ENCODE measurements at places on chromosomes 11 and 22.

DNA sequence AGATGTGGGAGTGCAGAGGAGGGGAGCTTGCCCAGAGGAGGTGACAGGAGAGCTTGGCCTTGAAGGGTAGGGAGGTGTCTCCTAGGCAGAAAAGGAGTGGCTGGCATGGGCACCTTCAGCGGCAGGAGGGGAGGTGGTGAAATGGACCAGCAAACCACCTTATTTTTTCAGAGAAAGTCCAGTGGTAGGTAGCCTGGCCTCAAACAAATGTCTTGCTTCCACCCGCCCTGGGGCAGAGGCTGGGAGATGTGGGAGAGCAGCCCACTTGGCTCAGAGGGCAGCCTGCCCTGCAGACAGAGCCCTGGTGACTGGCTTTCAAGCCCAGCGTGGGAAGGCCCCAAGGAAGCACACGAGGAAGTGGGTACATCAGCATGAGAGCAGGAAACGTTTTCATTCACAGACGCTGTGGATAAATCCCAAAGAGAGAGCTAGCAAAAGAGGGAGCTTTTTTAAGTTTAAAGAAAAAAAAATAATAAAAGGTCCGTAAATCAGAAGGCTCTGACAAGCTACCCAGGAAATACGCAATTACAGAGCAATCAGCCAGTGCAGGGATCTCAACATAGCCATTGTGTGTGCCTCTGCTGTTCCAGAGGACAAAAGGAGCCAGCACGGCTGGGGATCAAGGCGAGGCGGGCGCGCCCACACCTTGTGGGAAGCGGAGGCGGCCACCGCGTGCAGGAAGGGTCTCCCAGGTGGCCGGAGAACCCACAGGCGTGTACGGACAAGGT is 238.7 kb upstream of the PLET1 start:
- DNase-seq = no peak

- no peak for DNase-seq
Measured at GRCh38 chr11:127330044-127330443, 329.5 kb upstream of the KIRREL3 start.

DNA sequence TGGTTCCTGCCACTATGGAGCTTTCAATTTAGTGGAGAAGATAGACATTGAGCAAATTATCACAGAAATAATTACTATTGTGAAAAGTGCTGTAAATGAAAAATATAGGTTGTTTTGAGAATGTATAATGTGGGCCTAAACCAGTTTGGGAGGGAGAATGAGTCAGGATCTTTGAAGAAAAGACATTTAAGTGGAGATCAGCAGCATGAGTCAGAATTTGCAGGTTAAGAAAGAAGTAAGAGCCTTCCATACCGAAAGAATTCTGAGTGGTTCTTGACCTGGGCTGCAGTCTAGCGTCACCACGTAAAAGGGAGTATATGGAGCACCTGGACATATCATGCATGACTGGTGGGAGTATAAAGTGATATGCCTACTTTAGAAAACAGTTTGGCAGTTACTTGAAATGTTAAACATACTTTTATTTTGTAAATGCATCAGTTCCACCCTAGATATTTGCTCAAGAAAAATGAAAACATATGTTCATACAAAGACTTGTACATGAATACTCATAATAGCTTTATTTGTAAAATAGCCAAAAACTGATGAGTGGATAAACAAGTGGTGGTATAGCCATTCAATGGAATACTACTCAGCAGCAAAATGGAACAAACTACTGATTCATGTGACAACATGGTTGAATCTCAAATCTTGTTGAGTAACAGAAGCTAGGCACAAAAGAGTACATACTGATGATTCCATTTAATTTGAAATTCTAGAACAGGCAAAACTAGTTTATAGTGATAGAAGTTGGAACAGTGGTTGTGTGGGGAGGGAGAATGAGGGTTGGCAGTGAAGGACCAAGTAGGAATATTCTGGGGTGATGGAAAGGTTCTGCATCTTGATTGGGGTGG is 99.2 kb downstream of the STIM1 start:
- no peak for DNase-seq

DNA sequence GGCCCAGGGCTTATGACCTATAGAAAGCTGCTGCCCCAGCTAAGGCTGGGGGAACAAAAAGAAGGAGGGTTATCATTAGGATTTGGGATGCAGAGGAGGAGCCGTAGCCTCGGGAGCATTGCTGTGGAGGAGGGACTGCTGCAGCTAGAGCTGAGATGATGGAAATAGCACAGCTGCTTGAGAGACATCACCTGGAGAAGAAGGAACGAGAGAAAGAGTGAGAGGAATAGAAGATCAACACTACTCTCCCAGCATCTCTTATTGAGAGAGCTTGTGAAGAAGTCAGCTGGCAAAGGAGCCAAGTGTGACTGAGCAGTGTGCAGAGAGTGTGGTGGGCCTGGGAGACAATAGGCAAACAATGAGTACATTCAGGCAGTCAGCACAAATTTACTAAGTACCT is 100.7 kb upstream of the PLET1 start:
- DNase-seq = peak; percentile 67

DNA sequence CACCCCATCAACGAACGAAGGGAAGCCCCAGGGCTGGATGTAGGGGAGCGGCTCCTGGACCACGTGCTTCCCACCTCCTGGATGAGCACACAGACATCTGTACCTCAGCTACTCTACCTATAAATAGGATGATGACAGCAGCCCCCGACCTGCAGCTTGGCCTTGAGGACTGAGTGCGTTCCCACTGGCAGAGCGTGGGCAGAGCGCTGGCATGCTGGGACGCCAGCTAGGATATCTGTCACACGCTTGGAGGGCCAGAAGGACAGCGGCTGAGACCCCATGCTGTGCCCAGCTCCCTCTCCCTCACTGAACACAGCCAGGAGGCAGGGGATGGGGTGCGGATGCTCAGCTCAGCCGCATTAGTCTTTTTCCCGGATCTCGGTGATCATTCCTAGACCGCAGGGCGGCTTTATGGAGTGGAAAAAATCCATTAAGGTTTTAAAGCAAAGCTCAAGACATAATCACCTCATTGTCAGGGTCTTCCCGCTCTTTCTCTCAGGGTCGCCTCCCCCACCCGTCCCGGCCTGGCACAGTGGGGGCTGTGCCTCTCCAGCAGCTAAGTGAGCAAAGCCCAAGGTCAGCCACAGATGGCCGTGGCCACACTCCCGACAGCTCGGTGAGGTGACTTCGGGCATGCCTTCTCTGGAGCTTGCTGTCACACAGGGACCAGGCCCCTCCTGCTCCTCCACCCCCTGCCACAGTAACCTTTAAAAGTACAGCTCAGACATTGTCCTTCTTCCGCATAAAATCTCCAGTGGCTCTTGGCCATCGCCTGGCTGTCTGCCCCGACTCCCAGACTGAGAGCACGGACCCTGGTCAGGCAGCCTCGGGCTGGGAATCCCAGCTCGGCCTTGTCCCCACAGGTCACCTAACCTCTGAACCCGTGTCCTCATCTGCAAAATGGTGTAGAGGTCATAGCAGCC is 69.6 kb upstream of the SHISAL1 start:
- no peak for DNase-seq

- peak; percentile 89 for DNase-seq
Measured at GRCh38 chr11:120179057-120179672, 31.7 kb upstream of the OAF start.

- no peak for DNase-seq
Measured at GRCh38 chr22:25153961-25154666, 45.5 kb upstream of the CRYBB3 start.

- no peak for DNase-seq
Measured at GRCh38 chr11:75872887-75873416, 57.9 kb downstream of the UVRAG start.

DNA sequence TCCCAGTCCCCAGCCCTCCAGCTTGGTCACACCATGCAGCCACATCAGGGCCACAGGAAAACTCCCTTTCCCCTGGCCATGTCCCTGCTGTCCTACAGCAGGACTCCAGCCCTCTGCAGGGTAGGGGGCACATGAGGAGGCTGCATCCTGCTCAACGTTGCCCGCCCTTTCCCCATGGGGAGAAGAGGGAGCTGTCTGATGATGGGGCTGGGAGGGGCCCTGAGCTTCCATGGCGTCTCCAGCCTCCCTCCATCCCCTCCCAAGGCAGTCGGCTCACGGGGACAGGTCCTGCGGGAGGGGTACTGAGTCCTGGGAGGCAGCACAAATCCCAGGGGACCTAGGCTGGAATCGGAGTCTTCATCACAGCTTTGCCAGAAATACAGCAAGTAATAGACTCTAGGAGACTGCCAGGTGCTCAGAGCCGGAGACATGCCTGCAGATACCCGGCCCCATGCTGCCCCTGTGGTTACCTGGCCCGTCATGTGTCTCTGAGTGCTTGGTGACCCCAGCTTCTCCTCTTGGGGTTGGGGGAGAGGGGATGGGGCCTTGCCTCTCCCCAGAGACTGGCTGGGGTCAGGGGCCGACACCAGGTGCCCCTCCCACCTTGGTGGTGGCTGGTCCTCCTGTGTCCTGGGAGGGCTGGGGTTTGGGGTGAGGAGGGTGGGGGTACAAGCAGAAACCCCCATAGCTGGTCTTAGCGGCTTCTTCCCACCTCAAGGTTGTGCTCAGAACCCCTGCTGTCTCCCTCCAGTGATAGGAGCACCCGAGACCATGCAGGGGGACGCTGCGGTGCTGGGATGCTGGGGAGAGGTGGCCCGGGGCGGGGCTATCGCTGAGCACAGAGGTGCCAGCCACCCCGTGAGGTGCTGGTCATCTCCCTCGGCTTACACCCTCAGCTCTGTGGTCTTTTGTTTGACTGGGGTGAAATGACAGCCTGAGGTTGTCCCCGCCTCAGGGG is 2.3 kb downstream of the MRGPRE start:
- DNase-seq = no peak

GRCh38 chr11:2886191-2886894 is 768 bp upstream of the CDKN1C start:
- DNase-seq = no peak

DNA sequence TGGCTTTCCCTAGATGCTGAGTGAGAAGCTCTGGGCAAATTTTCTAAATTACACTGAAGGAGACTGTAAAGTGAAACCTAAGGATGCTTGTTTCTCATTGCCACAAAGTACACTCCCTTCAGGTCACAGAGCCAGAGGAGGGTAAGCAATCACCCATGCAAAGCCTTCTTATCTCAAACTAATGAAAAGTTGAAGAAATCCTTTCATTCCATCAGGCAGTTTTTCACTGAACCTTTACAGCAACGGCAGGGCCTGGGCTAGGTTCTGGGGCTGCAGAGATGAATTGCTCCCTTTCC is 106.2 kb downstream of the RASSF10 start:
- DNase-seq = no peak

GRCh38 chr22:42368379-42369249 is 63.6 kb downstream of the NFAM1 start:
- no peak for DNase-seq

DNA sequence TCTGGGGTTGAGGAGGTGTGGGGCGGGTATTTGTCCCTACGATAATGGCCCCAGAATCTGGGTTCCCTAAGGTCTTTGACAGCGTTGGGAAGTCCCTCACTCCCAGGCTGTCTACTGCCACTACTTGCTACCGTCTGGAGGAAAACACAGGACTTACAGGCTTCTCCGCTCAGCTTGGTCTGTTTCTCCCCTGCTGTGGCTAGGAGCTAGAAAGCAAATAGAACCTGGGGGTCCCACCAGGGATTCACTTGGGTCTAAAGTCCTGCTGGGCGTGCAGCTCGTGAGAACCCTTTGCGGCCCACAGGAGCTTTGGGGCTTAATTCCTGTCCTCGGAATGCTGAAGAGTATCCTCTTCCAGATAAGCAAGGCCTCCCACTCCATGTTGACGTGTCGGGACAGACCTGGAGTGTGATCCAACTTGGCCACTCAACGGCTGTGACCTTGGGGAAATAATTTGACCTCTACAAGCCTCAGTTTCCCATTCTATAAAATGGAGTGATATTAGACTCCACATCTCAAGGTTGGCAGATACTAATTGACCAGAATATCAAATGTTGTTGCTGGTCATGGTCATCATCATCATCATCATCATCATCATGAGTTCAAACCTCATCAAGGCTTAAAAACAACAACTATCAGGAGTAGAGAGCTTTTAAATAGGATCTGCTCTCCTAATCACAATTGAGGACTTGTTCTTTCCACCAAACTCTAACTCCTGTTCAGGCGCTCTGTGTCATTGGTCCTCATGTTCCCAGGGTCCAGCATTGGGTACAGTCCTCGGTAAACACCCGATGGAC is 1.7 kb upstream of the MYBPC3 start:
- no peak for DNase-seq

- DNase-seq = no peak
Measured at GRCh38 chr11:63999349-64000025, 13.2 kb downstream of the OTUB1 start.

GRCh38 chr22:31790240-31790639 is 36.4 kb downstream of the DEPDC5 start:
- no peak for DNase-seq

DNA sequence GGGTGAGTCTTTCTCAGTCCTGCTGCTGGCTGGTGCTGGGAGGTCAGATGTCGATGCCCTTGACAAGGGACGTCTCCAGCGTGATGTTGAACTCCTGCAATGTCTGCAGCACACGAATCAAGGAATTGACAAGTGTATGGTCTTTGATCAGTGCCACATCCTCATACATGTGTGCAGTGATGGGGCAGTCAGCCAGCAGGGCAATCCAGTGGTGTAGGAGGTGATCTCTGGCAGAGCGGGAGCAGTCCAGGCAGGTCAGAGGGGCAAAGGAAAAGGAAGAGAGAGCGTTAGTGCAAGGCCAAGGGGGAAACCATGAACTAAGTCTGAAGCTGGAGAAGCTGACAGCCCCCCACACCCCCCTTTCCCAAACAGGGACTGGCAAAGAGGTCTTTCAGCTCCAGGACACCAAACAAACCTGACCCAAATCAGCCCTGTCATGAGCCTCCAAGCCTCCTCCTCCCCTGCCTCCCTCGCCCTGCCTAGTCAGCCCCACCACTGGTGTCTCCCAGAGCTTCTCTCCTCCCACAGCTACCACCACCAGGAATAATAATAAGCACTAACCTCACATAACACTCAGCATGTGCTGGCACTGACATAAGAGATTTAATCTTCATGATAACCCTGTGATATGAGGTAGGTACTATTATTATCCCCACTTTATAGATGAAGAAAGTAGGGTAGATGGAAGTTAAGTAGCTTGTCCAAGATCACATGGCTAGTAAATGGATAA is 48.4 kb upstream of the SCUBE2 start:
- no peak for DNase-seq

- DNase-seq = no peak
Measured at GRCh38 chr22:37917874-37918548, 11.9 kb downstream of the MICALL1 start.

- no peak for DNase-seq
Measured at GRCh38 chr11:67632982-67633755, 3.4 kb upstream of the NUDT8 start.

- DNase-seq = no peak
Measured at GRCh38 chr11:69778373-69778772, 3.2 kb upstream of the FGF4 start.

DNA sequence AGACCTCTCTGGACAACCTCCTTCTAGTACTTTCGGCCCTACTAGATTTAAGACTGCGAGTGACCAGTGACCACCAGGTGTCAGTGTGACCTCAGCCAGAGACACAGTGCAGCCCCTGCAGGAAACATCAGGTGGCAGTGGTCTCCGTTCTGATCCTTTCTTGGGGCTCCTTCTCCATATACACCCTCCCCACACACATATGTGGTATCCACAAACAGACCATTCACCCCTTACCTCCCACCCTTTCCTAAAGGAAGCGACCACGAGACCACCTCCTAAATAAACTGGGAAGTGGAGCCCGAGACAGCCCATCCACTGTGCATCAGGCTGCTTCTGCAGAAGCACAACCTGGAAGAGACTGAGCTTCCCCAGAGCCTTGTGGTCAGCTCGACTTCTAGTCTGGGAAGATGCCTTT is 38.5 kb upstream of the CYP2D6 start:
- DNase-seq = no peak

Measured in vagina (tissue), 2 donors.